ENCODE measurements at places on chromosomes 12 and 14.

GRCh38 chr12:4106621-4107020 is 166.9 kb upstream of the CCND2 start:
- DNase-seq: no peak

- no peak for DNase-seq
Measured at GRCh38 chr14:85527006-85527405, 2.9 kb upstream of the FLRT2 start.

DNA sequence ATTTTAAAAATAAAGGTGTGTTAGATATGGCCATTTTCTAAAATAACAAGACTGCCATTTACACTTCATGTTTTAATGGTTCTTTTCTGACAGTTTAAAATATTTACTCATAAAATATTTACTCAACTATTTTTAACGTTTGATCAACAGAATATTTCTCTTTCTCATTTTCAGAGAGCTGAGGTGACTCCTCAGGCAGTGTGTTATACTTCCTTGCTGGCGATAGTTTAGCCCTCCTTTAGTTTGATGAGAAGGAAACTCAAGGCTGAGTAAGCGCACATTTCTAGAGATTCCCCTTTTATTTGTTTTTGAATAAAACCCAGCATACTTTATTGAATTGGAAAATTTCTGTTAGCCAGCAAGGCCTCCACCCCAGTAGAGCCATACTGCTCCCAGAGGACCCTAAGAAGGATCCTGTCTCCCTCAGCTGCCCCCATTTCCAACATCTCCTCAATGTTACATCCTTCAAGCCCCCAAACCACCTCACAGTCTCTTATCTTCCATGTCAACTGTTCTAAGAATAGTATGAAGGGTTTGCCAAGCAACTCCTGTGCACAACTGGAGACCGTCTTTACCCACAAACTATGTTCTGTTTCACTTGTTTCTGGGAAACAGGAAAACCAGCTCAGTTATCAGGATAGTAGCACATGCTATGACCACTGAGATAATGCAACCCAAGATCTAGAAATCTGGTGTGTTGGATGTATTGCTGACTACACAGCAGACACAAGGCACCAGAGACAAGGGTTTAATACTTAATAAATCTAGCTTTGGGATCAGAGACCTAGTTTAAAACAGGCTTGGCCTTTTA is 129.5 kb downstream of the STXBP6 start:
- no peak for DNase-seq

DNA sequence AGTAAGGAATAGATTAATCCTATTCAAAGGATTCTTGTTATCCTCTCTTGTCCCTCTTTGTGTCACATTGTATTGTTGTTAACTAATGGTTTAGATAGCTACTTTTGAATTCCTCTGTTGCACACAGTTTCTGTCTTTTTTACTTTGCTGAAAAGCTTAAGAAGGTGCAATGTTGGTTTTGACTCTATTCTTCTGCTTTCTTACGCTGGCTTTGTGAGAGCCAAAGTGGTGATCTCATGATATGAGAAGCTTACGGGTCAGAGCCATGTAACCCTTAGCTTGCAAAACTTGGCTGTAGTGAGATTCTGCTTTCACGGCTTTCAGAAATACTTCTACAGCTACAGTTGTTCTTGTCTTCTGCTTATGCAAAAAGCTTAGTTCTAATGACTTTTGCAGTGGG is 239.7 kb downstream of the TRHDE start:
- no peak for DNase-seq

DNA sequence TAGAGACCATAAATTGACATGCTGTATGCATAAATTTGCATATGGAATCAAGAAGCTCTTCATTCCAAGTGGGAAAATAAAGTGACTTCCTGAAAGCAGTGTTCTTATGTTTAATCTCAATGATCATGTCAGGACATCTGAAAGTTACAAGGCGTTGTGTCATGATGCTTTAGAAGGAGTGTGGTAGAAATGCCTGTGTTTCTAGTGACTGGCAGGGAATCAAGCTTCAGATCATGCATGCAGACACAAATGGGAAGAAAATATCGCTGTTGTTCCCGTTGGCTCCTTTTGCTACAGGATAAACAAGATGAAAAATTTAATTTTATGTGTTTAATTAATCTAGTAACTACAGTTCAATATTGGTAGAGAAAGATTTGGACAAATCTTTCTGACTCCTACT is 298.1 kb upstream of the SYT1 start:
- DNase-seq: no peak

GRCh38 chr14:71693381-71693780 is 238.8 kb upstream of the RGS6 start:
- DNase-seq: no peak

- DNase-seq: no peak
Measured at GRCh38 chr12:41545761-41546160, 357.6 kb downstream of the PDZRN4 start.

Data from activated naive CD4-positive, alpha-beta T cell treated with anti-CD3 and anti-CD28 coated beads for 36 hours (primary cell).